ENCODE measurements at places on chromosomes 16 and 17.

- no peak for DNase-seq
These were observed 18.3 kb downstream of the SLC4A1 start for GRCh38 chr17:44249501-44250246.

GRCh38 chr16:85913688-85914422 lies 14.9 kb downstream of the IRF8 start:
- peak; percentile 75 for DNase-seq

DNA sequence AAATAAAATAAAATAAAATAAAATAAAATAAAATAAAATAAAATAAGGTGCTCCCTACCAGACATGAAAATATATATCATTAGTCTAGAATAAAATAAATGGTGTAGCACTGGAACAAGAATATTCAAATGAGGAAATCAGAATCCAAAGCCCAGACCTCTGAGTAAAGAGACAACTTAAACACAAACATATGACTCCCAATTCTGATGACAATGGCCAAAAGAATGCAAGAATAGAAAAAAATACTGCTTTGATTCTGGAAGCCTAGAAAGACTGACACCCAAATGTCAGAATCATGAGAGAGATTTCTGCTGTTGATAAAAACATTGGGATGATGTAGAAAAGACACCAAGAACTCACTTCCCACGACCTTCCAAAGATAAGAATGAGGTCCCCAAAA lies 27.9 kb downstream of the MYOCD start:
- DNase-seq = no peak

DNA sequence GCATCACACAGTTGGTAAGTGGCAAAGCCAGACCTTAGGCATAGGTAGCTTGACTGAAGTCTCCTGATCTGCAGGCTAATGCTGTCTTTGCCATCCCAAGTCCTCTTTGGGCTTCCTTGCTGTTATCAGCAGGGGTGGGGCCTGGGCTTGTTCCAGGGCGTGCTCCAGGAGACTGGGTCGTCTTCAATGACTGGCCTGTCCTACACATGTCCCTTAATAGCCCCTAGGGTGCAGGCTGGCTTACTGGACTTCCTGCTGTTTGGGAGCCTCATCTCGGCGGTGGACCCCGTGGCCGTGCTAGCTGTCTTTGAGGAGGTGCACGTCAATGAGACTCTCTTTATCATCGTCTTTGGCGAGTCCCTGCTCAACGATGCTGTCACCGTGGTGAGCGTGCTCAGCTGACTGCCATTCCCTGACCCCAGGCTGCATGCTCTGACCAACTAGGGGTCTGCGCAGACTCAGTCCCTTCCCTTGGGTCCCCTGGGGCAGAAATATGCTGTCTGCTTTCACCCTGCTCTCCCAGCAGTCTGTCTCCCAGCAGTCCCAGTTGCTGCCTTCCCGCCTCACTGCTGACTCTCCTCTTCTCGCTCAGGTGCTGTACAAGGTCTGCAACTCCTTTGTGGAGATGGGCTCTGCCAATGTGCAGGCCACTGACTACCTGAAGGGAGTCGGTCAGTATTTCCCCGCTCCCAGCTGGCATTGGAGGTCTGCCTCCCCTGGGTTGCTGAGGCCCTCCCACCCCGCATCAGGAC lies 6.2 kb downstream of the SLC9A5 start:
- DNase-seq = no peak

GRCh38 chr17:2695961-2696760 lies 15.4 kb downstream of the CLUH start:
- DNase-seq = no peak

DNA sequence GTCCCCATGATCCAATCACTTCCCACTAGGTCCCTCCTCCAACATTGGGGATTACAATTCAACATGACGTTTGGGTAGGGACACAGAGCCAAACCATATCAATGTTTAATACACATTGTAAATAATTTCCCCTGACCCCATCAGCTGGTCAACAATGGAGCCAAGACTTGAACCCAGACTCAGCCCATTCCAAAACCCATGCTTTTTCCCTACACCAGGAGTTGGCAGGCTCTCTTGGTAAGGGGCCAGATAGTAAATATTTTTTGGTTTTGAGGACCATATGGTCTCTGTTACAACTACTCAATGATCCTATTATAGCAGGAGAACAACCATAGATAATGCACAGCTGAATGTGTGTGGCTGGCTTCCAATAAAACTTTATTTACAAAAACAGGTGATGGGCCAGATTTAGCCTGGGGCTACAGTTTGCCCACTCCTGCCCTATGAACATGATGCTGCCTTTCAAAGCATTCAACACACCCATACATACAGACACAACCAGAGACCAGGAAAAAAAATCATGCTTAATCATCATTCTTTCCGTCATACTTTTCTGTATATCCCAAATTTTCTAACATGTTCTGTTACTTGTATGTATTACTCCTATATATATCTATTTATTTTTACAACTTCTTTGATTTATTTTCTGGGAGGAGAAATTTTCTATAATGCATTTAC lies 22.1 kb upstream of the MSI2 start:
- DNase-seq = no peak

- no peak for DNase-seq
These were observed 80.4 kb upstream of the IRX3 start for GRCh38 chr16:54366943-54367342.

GRCh38 chr16:47469227-47469626 lies 8.1 kb downstream of the PHKB start:
- no peak for DNase-seq
